ENCODE measurements at places on chromosomes 12 and 14.

DNA sequence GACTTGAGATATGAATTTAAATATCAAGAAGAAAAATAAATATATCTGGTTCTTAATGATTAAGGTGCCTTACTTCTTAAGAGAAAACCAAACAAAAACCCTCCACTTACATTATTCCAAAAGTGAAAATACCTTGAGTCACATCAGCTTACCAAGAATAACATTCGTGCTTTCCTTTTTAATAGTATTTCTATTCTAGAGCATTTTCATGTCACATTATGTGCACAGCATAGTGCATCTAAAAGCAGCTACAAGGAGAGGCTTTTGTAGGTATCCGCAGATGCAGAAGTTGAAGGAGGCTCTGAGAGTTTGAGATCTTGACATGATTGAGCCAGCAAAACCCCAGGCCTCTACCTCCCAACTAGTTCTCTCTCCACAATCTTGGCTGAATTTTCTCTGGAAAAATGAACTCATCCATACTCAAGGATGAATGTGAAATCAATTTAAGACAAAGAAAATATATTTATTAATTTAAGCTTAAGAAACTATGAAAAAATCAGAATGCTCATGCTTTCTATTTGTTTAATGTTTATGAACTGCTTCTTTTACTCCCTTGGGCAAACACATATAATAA is 275.0 kb downstream of the AKAP6 start:
- no peak for DNase-seq

- DNase-seq = no peak
These were observed 164.3 kb downstream of the SLC5A8 start for GRCh38 chr12:101045486-101046464.

- no peak for DNase-seq
These were observed 6.4 kb downstream of the GAS2L3 start for GRCh38 chr12:100579844-100580243.

GRCh38 chr12:114981036-114981435 is 297.1 kb upstream of the TBX3 start:
- no peak for DNase-seq

GRCh38 chr12:5396541-5396940 is 35.4 kb upstream of the NTF3 start:
- DNase-seq = no peak

DNA sequence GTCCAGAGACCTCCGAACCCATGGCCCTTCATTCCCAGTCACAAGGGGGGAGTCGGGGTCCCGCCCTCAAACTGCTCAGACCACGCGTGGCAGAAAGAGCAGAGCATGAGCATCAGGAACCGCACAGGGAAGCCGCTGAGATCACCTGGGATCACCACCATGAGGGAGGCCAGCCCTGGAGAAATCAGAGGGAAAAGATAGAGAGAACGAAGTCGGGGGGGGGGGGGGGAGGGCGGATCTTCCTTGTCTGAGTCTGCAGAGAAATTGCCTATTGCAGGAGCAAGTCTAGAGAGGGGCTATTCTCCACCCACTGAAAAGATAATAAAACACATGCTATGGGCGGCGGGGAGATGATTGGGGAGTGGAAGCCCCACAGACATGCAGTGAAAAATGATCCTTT is 884 bp upstream of the TMEM132C start:
- DNase-seq = no peak

DNA sequence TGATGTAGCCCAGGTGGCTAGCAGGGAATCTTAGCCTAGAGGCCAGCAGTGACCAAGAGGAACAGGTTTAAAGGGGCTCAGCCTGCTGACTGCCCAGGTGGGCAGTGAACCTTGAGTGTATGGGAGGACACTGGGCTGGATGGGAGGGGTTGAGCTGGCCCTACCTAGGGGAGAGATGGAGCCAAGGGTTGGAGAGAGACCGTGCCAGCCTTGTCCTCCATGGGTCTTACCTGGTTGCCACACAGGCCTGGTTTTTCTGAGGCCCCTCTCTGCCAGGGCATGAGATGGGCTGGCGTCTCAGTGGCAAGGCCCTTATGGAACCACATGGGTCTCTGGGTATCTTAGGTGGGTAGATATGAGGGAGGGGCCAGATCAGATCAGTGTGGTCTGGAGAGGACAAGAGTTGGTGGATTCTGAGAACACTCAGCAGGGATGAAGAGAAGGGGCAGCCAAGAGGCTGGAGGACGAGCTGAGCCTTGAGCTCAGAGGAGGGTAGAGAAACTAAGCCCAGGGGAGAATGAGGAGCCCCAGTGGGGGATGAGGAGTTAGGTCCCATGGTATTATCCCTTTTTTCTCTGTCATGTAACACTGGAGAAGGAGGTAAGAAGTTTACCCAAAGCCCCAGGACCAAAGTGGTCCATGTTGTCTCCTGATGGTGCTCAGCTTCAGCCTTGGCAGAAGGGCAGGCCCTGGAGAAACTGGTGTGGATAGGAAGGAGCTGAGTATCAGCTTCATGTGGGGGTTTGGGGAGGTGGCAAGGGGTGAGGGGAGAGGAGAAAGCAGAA is 3.7 kb downstream of the GZMB start:
- DNase-seq = no peak

DNA sequence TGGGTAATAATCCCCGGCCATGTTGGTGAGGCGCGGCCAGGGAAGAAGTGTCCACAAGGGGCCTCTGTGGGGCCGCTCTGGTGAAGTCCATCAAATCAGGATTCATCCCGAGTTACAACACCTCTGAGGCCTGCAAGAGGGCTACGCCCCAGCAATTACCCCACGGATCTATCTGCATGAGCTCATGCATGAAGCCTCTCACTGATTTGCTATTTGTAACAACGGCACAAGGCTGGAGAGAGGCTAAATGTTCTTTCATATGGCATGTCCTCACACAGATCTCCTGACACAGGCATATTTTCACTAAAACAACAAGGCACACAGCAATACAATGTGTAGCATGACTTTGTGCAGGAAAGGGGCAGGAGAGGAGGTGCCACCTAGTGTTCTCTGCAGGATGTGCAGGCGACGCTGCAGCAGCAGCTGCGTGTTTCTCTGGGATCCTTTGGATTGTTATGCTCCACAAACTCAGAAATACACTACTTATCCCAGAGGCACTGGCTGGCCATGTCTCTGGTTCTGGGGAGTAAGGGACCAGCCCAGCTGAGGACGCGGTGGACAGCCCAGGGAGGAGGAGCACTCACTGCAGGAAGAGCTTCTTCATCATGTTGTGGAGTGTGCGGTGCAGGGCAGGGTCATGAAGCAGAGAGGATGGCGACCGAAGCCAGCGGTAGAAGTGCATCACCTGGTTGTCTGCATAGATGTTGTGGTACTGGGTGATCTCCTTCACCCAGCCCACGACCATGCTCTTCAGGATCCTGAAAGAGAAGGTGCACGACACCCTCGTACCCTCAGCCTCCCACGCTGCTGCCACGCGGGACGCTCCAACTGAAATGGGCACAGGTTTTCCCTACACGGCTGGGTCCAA is 20.2 kb downstream of the P2RX2 start:
- peak; percentile 46 for DNase-seq

Data from renal cortical epithelial cell (primary cell).